Dermis blood vessel endothelial cell (primary cell): ENCODE measurements at places on chromosomes 7 and 10. TPM values are rescaled to one million over a fixed set of nuclear protein-coding genes. Genes with fewer than 3 reads are reported as not detected.

The ZPBP gene
- not detected in 2 replicates for total RNA-seq

DNA sequence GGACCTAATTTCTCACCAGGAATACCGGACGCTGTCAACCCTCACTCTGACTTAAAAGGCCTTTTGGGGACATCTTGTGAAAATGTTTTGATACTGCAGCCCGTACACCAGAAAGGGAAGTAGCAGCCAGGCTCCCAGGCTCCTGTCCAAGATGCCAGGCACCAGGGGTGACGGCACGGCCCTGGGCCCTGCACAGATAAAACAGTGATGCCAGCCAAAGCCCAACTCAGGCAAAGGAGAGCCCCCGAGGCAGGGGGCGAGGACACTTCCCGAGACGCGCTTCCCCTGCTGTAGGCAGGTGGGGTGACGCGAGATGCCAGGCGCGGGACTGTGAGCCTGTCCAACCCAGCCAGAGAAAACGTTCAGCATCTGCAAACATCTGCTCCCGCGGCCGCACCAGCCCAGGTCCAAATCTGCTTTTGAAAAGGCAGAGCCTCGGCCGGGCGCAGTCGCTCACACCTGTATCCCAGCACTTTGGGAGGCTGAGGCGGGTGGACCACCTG is 15.7 kb downstream of the ZFAND2A start:
- peak; percentile 70 for DNase-seq

DNA sequence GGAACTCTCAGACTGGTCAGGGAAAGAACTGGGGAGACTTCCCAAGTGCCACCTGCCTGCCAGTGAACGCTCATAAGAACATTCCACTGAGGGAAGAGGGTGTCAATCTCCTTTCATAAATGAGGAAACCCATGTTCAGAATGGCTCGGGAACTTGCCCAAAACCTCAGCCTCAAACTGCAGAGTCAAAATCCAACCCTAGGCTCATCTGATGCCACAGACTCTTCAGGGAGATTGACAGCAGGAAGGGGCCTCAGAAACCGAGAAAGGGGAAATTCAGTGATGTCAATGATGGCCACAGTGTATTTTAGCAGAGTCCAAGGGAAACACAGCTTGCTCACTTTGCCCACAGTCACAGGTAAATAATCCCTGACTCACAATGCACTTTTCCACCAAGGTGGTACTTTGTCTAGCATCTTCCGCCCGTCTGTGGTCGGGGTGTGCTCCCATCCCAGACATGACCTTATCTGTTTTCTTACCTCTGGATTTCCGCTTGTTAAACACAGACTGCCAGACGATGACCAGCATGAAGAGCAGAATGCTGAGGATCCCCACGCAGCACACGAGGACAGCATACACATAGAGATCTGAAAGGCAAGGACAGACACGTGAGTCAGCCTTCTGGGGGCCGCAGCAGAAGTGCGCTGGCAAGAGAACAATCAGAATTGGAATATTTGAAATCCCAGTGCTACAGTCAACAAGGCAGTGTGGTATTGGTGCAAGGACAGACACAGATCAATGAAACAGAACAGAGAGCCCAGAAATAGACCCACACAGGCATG is 38.4 kb downstream of the VSTM4 start:
- no peak for DNase-seq

DNA sequence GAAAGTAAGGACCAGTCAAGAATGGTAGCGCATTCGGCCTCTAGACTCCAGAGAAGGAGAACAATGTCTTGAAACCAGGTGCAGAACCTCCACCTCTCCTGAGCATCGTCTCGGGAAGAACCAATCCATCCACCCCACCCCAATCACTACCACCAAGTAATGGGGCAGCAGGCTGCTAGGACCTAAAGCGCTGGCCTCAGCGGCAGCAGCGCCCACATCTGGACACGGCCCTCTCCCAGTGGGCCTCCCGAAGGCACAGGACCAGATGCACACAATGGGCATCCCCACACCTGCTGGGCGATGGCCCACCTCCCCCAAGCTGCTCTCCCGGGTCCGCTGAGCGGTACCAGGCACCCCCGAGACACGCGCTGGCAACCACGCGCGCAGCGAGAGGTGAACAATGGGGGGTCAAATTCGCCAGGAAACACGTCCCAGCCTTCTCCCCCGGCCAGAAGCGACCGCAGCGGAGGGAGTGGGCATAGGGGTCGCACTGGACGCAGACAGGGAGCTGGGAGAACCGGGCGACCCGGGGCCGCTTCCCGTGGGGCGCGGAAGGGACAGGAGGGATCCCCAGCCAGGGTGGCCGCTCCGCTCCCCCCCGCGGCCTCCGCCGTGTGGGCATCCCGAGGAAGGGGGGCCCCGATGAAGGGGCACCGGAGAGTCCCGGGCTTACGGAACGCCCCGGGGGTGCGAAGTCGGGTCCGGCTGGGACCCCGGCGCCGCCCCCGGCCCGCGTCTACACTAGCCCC is 506 bp downstream of the CTTNBP2 start:
- DNase-seq, result no peak

DNA sequence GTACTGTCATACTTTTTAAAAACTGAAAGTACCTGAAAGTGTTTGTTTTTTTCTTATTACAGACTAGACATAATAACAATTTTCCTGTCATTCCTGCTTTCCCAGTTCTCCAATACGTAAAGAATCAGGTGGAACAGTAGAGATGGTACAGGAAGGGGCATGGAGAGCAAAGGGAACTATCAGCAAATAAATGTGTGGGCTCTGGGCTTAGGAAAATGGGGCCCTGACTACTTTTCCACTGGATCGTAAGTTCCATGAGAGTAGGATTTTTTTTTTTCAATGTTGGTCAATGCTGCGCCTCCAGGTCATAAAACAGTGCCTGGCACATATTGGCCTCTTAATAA is 15.2 kb upstream of the FAS start:
- no peak for DNase-seq

DNA sequence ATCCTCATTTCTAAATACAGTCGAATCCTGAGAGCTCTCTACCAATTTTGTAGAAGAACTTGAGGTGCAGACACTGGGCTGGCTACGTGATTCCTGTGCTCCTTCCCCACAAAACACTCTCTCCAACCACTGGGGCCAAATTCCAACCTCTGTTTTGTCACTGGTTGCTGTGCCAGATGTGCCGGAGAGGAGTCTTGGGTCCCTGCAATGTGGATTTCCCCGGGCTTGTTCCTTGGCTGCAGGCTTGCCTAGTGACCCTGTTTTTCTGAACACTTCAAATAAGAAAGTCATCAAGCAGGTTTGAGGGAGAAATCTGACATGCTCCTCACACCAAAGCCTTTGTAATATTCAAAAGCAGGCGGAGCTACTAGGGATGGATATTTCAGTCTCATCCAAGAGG is 44.4 kb upstream of the AGBL3 start:
- no peak for DNase-seq

DNA sequence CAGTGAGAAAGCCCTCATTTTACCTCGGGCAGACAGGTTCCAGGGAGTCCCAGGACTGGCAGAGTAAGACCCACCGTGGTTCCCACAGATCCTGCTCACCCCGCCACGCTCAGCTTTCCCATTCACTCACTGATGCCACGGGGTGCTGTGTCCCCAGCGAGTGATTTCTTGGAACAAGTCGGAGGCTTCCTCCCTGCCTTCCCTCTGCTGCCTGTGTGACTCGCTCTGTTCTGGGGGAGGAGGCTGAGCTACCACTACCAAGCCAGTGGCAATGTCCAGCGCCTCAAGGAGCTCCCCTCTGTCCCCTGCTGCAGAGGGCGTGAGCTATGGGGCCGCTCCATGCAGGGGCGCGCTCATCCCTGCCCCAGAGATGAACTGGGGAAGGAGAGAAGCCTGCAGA is 12.6 kb downstream of the IL15RA start:
- DNase-seq, result no peak

DNA sequence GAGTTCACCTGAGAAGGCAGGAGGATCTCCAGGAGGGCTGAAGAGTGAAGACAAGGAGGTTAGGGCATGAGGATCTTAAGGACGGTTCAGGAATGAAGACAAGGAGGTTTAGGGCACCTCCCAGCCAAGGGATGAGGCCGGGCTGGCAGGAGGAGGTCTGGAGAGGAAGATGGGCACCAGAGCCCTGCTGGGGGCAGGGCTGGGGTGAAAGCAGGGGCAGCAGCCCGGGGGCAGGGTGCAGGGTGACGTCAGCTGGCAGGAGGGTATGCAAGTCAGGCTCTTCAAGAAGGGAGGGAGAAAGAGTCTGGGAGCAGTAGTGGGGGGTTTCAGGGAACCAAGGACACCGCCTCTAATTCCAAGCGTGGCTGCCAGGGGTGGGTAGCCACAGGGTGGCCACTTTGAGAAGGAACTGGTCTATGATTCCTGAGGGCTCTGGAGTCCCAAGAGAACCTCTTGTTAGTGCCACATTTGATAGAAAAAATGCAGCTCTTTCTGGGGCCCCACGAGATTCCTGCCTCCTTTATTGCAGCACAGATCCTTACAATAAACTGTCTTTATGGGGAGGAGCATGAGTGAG is 101.6 kb downstream of the C10orf90 start:
- DNase-seq, result no peak

DNA sequence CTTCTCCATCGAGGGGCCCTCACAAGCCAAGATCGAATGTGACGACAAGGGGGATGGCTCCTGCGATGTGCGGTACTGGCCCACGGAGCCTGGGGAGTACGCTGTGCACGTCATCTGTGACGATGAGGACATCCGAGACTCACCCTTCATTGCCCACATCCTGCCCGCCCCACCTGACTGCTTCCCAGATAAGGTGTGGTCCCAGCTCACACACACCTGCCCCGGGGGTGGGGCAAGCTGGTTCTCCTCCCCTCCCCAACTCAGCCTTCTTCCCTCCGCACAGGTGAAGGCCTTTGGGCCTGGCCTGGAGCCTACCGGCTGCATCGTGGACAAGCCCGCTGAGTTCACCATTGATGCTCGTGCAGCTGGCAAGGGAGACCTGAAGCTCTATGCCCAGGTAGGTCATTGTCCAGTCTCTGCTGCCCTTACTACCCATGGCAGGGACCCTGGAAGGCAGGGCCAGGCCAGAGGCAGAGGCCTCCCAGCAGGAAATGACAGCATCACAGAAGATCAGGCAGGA is 11.0 kb downstream of the FLNC start:
- DNase-seq, result no peak

The GDF2 gene
- not detected in 2 replicates for total RNA-seq

DNA sequence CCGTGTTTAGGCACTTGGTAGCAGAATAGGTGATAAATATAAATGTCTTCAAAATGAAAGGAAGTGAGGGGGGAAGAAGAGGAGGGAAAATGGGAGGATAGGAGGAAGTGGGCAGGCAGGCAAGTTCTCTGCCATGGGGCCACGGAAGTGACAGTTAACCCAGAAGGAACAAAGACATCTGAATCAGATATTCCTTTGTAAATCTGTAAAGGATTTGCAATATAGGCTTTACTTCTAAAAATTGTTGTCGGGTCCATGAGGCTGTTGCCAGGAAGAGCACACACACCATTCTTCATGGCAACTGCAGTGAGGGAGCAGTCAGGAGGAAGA is 23.7 kb upstream of the RASSF4 start:
- no peak for DNase-seq

- DNase-seq, result no peak
Measured at GRCh38 chr10:60614363-60614762, 163.9 kb upstream of the CDK1 start.

GRCh38 chr10:125553091-125553490 is 129.9 kb downstream of the TEX36 start:
- DNase-seq, result no peak

The CLEC5A gene
- not detected in 2 replicates for total RNA-seq

- DNase-seq, result no peak
Measured at GRCh38 chr10:87976101-87976743, 112.8 kb downstream of the PTEN start.

- no peak for DNase-seq
Measured at GRCh38 chr10:71028066-71028465, 139.7 kb upstream of the PCBD1 start.
